ENCODE measurements at places on chromosomes 7 and 10.

DNA sequence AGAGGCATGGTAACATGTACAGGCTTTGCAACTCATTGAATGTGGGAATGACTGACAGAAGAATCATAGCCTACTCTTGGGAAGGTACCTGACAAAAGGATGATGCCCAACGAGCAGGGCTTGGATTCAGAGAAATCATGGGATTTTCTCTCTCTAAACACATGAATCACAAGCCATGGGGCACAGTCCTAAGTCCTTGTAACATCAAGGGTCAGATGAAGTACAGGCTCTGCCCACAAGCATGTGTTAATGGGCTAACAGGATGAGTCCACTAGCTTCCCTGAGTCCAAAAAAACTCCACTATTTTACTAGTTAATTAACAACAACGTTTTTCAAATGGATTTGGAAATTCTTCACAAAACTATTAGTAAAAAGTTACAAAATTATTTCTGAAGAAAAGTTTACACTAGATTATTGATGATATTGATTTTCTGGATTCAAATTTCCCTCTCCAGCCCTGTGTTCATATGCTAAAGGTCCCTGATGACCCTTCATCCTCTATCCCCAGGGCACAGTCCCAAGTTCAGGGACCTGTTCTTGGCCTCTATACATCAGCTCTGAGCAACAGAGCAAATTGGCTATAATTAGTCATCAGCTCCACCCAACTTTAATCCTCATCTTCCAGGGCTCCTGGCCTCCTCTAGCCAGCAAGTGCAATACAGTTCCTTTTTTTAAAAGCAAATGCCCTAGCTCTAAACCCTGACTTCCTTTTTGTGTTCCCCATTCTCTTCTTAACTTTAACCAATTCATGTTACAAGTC is 99.8 kb downstream of the GSAP start:
- DNase-seq: no peak

GRCh38 chr10:114396464-114396863 is 7.8 kb downstream of the AFAP1L2 start:
- DNase-seq: no peak

DNA sequence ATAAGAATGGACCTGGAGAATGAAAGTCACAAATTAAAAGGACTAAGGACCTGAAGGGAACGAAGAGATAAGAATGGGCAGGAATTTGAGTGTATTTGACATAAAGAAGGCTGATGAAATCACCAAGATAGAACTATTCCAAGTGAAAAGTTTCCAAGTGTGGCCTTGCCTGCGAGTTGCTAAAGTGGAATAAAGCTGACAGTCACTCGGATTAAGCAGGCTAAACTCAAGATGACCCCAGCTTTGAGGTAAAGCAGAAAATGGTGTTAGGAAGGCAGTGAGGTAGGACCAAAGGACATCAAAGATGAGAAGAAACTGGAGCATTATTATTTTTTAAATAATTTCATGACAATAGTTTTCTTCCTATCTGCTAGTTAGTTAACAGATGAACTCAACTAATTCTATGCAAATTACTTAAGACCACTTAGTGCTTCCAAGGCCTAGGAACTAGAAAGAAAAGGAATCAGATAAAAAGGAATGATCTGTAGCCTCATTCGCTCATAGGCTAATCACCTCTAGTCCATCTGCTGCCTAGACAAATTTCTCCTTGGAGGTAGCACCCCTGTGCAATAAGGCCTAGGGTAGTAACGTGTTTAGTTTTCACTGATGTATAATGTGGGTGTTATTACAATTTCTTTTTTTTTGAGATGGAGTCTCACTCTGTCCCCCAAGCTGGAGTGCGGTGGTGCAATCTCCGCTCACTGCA is 34.5 kb downstream of the EZH2 start:
- DNase-seq: no peak

- DNase-seq: no peak
These were observed 642.9 kb upstream of the ADARB2 start for GRCh38 chr10:2380218-2380617.

- no peak for DNase-seq
These were observed 261.0 kb upstream of the MKLN1 start for GRCh38 chr7:131066635-131067034.

DNA sequence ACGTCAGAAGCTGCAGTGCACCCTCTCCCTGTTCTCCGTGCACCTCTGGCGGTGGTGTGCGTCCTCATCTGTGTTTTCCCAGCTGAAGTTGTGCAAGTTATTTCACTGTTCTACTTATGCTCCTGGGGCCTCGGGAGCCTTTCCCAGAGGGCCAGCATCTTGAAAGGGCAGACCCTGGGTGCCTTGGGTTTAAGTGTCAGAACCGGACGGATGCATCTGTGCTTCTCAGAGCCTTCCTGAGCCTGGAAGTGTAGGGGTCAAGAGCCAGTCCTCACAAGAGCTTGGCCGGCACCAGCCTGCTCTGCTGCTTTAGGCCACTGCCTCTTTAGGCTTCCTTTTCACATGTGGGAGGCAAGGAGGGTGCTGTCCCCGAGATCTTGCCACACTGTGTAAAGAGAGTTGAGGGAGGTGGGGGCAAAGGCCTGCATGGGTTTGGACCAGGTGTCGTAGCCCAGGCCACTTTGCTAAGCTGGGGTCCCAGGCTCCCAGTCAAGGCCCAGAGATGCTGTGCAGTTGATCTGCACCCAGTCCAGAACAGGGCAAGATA is 128.9 kb upstream of the NPS start:
- DNase-seq: no peak

DNA sequence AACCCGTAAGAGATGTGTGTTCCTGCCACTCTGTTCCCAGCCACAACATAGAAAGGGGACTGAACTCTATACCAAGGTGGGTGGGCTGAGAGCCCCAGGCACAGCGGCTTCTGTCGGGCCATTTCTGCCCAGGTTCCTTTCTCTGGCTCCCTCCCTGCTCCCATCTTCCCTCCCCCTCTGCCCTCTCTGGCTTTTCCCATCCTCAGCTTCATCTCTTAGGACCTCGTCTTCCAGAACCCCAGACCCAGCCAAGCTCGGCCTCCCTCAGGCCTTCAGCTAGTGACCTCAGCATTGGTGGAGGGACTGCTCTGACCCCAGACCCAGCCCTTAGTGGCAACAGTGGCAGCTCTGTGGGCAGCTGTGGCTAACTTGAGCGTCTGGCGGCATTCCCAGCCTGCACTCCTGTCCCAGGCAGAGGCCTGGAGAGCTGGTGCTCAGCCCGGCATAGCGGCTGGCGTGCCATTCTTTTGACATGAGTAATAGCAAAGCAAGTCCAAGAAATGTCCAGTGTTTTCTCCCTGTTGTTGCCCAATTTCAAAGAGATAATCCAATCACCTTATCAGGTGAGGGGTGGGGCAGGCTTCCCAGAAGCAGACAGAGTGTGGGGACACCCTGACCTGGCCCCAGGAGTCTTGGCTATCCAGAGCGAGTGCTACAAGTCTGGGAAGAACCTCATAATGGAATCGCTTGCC is 15.9 kb downstream of the PTPRE start:
- no peak for DNase-seq

- no peak for DNase-seq
These were observed 10.4 kb downstream of the TNS3 start for GRCh38 chr7:47571331-47572093.

DNA sequence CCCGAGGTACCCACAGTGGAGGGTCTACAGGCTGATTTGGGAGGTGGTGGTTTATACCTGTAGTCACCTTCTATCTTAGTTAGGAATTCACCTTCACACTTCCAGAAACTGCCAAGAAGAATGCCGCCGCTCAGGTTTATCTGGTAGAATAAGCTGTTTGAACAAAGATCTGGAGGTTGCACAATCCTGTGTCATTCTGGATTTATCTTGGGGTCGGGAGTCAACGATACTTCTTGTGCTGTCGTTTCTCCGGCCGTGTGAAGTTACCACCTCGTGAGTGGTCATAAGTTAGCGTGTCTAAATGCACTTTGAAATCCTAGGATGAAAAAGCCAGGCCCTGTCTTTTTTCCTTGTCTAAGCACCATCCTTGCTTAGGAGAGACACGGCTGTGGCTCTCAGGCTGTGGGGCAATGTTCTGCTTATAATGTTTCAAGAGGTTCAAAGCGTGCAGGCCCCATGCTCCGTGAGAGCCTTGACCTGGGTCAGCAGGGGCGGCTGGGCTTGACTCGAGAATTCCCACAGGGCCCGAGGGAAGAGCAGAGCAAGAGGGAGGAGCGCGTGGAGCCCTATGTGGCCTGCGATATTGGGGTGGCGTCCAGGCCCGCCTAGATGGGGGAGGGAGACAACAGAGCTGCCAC is 35.5 kb downstream of the GRIFIN start:
- DNase-seq: no peak

DNA sequence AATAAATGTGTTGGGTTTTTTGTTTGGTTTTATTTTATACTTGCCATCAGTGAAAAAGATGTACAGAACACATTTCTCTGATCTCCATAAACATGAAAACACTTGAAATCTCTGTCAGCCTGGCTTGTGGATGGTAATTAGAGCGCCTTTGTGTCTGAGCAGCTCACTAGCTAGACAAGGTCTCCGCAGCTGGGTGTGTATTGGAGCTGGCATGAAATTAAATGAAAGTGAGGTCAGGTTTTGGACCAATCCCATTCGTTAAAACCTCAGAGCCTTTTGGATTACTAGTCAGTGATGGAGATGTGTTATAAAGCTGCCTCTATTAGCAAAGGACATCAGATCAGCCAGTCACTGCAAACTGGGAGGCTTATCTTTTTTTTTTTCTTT is 2.7 kb downstream of the FRAT1 start:
- DNase-seq: no peak

DNA sequence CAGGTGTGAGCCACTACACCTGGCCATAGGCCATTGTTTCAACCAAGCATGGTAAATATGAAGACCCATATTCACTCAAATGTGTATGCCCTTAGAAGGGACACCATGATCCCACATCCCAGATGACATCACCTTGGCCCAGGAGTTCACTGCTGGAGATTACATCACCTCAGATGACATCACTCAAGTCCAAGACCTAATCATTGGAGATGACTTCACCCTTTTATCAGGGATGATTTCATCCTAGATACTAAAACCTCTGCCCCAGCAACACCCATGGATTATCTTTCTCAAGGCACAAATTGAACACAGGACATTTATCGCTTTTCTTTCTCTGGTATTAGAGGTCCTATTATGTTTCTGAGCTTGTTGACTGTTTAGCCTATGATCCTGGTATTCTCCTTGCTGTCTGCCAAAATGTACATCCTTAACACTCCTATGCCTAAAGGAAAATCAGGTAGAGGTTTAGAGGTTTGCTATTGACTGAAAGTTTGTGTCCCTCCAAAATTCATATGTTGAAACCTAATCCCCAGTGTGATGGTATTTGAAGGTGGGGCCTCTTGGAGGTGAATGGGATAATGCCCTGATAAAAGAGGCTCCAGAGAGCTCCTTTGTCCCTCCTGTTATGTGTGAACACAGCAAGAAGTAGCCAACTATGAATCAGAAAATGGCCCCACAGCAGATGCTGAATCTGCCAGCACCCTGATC is 9.8 kb upstream of the CYP2C18 start:
- no peak for DNase-seq

DNA sequence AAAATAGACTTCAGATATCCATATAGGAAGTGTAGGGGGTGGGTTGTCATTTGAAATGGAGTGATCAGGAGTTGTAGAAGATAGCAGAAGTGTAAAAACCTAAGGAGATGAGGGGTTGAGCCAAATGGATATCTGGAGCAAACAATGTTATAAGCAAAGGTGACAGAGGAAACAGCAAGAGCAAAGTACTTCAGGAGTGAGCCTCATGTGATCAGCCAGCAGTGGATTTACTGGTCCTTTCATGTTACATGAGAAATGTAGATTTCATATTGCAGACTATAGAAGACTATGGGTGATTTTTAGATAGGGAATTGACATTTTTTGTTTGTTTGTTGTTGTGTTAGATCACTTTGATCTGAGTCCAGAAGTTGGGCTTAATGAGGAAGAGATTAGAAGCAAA is 47.7 kb downstream of the GNAT3 start:
- DNase-seq: no peak

DNA sequence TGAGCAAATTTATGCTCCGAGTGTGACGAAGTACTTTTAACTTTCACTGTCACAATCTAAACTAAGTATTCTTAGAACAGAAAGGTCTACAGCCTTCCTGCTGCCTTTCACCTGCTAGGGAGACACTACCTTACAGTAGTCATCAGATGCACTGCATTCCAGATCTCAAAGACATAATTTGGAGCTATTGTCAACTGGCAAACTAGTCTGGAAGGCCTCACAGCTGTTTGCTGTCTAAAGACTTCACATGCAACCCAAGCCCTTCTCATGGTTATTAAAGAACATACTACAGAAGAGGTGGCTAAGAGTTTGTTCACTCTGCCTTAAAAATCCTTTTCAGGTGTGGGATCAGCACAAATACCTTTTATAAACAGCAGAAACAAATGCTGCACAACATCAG is 91.8 kb upstream of the KCNIP2 start:
- no peak for DNase-seq

DNA sequence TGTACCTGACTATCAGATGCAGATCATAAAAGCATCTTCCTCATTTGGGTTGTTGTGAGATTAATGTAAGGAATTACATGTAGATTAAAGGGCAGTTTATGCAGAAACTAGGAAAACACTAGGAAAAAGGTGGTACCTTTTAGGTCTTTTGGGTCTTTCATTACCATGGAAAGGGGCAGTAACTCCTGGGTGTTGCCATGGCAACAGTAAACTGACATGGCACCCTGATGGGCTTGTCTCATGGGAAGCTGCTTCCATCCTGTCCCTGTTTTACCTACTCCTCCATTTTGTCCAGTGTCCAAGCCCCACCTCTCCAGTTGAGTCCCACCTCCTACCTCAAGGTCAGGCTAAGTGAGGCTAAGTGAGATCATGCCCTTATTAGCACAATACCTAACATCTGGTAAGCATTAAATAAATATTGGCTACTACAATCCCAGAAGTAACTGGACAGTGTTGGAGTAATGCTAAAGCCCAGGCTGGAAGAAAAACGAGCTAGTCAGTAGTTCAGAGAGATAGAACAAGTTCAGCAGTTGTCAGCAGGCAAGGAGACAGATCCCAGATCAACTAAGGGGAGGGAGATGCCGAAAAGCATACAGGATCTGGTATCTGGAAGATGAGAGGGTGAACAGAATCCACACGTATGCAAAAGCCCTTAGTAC is 240.0 kb upstream of the AUTS2 start:
- DNase-seq: no peak

GRCh38 chr7:82413237-82413636 is 30.3 kb downstream of the CACNA2D1 start:
- peak; percentile 88 for DNase-seq

DNA sequence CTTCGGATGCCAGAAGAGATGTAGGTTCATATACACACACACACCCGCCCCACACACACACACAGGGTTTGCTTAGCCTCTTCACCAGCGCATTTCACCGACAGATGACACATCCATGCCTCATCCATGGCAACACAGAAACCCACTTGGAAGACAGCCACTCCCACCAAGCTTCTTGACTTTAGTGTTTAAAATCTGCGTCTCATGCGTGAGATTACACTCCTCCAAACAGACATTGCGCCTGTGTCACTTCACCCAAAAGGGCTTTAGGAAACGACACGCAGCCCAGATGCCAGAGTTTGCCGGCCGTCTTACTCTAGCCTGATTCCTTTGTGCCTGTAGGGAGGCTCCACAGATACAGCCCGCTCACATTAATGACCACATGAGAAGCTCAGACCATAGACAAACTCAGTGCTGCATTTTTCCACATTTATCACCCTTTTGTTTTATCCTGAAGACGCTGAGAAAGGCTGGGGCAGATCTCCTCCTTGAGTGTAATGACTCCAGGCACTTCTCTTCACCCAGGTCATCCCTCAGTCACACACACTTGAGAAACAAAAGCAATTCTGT is 73.8 kb downstream of the DIP2C start:
- DNase-seq: no peak
